T-helper 9 cell (primary cell): ENCODE measurements at places on chromosomes 3 and 15.

GRCh38 chr3:87120881-87121280 lies 106.2 kb upstream of the CHMP2B start:
- DNase-seq = no peak

DNA sequence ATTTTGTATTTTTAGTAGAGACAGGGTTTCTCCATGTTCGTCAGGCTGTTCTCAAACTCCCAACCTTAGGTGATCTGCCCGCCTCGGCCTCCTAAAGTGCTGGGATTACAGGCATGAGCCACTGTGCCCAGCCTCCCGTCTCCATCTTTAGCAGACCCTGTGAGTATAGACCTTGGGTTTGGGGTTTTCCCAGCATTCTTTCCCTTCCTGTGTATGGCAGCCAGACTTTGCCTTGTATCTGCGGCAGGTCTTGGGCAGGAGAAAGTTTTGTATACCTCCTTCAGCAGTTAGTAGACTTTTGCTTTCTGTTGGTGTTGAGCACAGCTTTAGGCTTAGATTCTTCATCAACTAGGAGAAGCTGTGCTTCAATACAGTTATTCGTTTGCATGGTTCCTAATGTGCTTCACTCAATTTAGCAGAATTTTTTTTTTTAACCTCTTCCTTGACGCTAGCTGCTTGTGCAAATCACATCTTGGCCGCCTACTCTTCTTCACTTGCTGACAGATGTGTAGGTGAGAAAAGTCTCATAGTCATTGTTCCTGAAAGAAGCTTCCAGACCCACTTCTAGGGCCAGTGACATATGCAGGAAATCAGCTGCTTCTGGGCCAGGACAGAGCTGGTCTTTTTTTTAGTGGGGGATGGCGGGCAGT lies 38.4 kb downstream of the MAP2K1 start:
- DNase-seq = no peak

DNA sequence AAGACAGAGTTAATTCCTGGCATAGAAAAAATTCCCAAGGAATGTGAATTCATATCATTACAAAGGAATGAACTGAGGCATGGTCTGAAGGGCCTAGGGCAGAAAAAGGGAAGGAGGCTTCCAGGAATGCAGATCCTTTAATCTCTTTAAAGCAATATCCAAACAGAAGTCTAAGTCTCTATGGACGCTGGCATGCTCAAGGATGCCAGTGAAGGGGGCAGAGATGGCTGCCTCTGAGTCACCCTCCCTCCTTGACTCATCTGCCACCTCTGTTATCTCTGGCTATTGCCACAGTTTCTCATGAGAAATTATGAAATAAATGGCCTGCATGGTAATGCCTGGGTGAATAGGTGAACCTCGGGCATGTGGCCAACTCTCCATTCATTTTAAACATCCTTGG lies 96.3 kb upstream of the BCL6 start:
- DNase-seq = no peak

DNA sequence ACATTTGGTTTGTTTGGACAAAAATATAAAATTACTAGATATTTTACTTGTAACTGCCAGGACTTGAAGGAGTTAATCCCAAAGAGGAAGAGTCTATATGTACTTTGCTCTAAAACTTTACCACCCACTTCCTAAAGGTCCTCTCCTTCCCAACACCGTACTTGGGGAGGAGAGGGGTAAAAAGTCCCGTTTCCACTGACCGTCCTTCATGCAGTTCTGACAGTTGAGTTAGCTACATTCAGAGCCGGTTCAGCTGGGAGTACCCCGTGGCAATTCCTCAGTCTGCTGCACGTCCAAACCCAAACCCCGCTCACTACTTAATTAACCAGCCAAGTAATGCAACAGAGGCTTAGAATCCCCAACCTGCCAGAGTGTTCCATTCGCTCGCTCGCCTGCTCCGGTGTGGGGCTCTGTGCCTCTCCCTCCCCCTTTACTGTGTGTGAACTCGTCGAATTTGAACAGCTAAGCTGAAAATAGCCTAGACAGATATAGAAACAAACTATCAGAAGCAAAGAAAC lies 519.7 kb downstream of the FOXP1 start:
- DNase-seq = peak; percentile 20

DNA sequence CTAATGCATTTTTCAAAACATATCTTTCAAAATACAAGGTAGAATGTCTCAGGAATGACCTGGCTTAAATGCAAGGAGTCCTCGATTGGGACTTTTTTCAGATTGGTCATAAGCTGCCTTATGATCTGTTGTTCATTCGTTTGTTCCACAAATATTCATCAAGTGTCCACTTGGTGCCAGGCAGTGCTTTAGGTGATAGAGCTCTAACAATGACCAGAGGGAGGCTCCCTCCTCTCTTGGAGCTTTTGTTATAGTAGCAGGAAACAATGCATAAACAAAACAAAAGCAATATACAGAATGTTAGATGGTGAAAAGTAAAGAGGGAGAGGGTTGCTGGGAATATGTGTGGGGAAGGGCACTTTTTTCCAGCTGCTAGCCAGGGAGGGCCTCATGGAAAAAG lies 156.1 kb downstream of the MCTP2 start:
- no peak for DNase-seq

GRCh38 chr3:45224824-45225464 lies 1.1 kb downstream of the TMEM158 start:
- DNase-seq = no peak

DNA sequence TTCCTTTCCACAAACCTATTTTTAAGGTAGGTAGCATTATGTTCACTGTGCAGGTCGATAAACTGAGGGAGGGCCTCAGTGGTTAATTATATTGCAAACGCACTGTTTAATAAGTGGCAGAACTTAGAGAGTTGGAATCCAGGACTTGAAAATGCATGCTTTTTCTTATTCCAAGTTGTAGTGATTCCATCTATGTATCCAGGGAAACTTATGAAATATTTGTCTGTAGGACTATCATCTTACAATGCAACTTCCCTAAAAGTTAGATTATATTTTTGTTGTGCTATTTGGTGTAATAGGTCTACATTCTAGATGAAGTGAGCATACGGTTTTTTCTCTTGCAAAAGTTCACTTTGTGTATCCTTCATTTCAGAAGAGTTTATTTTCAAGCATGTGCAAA lies 419.5 kb downstream of the NAALADL2 start:
- DNase-seq = no peak

- no peak for DNase-seq
Observed at GRCh38 chr3:142650001-142650693, 54.0 kb downstream of the PLS1 start.

DNA sequence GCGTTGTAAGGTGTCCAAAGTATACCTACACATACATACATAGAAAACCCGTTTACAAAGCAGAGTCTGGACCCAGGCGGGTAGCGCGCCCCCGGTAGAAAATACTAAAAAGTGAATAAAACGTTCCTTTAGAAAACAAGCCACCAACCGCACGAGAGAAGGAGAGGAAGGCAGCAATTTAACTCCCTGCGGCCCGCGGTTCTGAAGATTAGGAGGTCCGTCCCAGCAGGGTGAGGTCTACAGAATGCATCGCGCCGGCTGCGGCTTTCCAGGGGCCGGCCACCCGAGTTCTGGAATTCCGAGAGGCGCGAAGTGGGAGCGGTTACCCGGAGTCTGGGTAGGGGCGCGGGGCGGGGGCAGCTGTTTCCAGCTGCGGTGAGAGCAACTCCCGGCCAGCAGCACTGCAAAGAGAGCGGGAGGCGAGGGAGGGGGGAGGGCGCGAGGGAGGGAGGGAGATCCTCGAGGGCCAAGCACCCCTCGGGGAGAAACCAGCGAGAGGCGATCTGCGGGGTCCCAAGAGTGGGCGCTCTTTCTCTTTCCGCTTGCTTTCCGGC lies 318.6 kb downstream of the FGF12 start:
- no peak for DNase-seq

- DNase-seq = no peak
Observed at GRCh38 chr3:39970982-39971381, 161.6 kb downstream of the MYRIP start.

- no peak for DNase-seq
Observed at GRCh38 chr3:194756460-194756779, 70.7 kb downstream of the FAM43A start.

- no peak for DNase-seq
Observed at GRCh38 chr3:188979669-188980310, 192.0 kb upstream of the TPRG1 start.

- DNase-seq = no peak
Observed at GRCh38 chr15:54033356-54033860, 55.2 kb downstream of the UNC13C start.

- DNase-seq = no peak
Observed at GRCh38 chr15:56019060-56019793, 25.8 kb upstream of the NEDD4 start.

GRCh38 chr3:131900891-131901290 lies 133.9 kb downstream of the CPNE4 start:
- DNase-seq = no peak

- DNase-seq = no peak
Observed at GRCh38 chr3:47006145-47006651, 26.7 kb downstream of the NBEAL2 start.

DNA sequence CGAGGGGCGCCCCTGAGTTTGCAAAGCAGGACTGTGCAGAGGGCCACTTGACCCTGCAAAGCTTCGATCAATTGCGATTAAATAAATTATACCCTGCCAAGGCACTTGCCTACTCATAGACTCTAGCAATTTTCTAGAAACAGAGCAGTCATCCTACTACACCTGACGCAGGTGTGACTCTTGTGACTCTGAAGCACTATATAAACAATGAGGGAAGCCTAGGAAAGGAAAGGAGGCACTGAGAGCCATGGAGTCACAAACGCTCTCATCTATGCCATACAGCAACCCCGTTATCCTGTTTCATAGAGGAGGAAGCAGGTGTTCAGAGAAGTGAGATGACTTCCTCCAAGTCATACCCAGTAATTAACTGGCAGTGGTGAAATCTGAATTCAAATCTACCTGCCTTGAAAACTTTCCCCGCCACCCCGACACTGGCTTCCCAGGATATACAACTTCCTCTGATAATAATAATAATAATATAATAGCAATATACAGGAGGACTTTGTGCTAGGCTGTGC lies 14.4 kb downstream of the ARHGEF3 start:
- DNase-seq = no peak

DNA sequence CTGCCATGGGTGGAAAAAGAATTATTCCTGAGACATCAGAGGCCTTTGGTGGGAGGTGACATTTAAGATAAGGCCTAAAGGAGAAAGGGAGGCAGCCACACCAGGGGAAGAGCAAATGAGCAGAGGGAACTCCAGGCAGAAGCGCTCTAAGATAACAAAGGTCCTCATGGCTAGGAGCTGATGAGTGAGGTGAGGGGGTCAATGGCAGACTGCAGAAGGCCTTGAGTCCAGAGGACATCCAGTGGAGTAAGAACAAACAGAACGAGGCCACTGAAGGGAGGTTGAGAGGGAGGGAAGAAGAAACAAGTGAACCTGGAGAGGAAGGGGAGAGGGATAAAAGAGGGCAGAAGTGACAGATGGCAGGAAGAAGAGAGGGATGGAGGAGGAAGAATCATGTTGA lies 97.3 kb downstream of the CTNNB1 start:
- no peak for DNase-seq

DNA sequence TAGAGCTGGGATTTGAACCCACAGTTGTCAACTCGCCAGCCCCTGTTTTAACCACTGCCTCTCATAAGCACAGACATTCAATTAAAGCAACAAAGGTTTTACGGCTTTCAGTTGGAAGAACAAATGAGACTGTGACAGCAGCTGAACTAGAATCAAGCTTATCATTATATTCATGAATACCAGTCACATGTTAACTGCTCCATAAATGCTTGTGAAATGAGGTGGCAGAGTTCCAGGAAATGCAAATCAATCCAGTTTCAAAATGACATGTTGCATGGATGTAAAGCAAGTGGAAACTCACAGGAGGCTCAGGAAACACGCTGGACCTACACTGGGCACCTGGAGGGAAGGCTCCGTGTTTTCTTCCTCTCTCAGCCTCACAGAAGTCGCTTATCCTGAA lies 3.9 kb downstream of the GP5 start:
- no peak for DNase-seq

DNA sequence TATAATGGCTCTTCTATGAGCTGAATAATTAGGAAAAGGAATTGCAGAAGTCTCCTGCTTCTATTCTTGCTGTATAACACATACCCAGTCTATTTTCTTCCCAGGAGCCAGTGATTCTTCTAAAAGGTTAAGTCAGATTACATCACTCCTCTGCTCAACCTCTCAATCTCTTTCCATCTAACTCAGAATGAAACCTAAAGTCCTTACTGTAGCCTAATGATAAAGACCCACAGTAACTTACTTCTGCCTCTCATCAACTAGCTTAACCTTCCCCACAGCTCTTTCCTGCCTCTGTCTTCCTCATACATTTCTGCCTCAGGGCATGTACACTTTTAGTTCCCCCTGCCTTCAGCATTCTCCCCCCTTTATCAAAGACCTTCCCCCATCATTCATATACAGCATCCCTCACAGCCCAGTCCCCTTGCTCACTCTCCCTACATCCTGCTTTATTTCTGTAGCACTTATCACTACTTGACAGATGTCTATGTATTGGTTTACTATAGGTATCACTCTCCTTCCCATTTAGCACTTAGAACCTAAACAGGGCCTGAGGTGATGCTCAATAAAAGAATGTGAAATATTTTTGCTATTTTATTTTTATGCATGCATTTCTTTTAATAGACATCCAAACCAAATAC lies 28.5 kb upstream of the CMTM6 start:
- DNase-seq = no peak

DNA sequence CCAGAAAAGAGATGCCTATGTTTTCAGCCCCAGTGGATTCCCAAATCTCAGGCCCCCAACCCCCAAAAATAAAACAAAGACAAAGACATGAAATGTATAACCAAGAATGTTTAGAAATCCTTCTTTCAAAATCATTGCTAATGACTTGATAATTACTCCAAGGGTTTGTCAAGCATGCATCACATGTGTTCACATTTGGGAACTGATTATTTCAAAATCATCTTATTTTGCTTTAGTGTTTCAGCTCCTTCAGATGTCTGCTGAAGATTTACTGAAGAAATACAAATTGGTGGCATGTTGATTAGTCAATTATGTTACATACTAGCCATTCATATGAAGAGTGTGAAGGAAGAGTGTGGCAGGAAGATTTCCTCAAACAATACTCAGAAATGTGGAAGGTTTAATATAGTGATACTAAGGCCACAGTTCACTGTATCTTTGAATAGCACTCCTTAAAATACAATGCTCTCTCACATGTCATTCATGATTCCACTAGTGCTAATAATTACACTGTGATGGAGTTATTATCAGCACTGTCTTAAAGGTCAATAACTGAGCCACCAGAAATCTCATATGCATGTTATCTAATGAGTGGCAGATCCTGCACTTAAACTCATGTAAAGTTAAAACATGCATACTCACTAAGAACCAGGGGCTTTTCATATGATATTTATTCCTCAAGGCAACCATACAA lies 134.5 kb upstream of the TGFBR2 start:
- DNase-seq = no peak

GRCh38 chr15:70320482-70320881 lies 222.8 kb upstream of the TLE3 start:
- DNase-seq = no peak

- no peak for DNase-seq
Observed at GRCh38 chr3:149534082-149534481, 59.6 kb downstream of the TM4SF4 start.

DNA sequence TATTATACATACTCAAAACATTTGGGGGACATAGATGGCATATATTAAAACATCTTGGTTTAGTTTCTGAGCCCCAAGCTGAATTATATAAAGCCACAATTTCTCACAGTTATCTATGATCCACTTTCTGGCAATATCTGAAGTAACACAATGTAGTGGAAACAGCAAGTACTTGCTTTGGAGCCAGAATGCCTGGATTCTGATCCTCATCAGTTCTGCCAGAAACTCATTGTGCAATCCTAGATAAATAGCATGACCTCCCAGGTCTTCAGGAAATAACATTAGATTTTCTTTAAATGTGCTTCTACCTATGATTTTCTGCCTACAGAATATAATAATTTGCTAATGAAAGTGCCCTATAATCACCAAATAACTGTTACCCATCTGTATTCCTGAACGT lies 544.9 kb downstream of the NAALADL2 start:
- no peak for DNase-seq
